Inflammatory macrophage treated with lipopolysaccharide for 1 hour (primary cell): ENCODE measurements at places on chromosomes 3 and 15.
A peak's percentile ranks its signal among the peaks of the same experiment; 100 is the strongest.

DNA sequence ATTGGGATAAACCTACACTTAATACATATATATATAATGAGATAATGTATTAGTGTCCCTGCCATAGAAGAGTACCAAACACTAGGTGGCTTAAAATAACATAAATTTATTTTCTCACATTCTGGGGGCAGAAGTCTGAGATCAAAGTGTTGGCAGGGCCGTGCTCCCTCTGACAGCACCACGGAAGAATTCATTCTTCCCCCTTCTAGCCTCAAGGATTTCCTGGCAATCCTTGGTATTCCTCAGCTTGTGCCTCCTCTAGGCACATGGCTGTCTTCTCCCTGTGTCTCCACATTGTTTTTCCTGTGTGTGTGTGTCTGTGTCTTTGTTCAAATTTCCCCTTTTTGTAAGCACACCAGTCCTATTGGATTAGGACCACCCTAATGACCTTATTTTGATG, 115.2 kb upstream of the AGBL1 start:
- DNase-seq = no peak

- no peak for DNase-seq
These were observed 12.7 kb downstream of the COL6A6 start for GRCh38 chr3:130529486-130530215.

GRCh38 chr3:120331076-120331475, 18.1 kb downstream of the LRRC58 start:
- DNase-seq = peak; percentile 85

- peak; percentile 89 for DNase-seq
These were observed 9.9 kb downstream of the TRAK1 start for GRCh38 chr3:42101048-42101447.

- DNase-seq = no peak
These were observed 72.1 kb downstream of the ANO10 start for GRCh38 chr3:43549626-43550290.

GRCh38 chr3:126963261-126964190, 19.4 kb upstream of the PLXNA1 start:
- no peak for DNase-seq

GRCh38 chr15:73183071-73183470, 130.8 kb downstream of the NEO1 start:
- DNase-seq = no peak

DNA sequence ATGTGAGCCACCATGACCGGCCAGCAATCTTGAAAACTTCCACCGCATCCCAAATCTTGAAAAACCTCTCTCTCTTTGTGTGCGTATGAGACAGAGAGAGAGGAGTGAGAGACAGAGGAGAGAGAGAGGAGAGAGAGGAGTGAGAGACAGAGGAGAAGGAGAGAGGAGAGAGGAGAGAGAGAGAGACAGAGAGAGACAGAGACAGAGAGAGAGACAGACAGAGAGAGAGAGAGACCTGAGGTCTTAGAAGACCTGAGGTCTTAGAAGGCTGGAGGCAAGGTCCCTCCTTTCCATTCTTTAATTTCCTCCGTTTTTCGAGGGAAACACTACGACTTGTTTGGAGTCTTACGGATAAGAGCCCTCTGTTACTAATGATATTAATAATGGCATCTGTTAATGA, 39.5 kb downstream of the TMEM40 start:
- no peak for DNase-seq

DNA sequence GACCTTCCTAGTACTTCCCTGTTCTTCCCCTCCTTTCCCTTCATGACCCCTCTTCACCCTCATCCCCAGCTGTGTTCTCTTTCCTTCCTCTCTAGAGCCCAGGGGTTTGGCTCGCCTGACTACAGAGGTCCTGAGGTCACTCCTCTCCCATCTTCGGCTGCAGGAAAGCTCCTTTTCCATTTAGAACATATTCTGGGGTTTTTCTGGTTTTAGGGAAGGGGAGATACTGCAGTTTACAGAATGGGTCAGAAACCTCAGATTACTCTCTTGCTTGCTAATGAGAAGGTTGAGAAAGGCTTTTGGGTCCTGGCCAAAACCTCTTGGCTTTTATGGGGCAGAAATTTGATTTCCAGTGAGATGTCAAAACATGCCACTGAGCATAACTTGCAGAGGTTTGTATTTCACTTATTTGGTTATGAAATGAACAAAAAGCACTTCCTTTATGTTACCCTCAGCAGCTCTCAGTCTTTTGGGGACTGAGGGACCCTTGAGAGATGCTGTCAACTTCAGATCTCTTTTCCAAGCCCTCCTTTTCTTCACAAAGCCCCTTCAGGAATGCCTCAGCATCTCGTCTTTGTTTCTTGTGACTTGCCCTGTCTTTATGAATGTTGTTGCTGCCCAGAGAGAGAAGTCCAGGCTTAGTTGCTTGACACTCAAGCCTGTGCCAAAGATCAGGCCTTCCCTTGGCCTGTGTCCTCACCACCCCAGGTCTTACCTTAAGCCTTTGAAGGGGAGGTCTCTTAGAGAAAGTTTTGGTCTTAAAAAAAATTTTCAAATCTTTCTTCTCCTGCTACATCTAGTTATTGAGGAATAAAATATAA, 121.7 kb upstream of the TPM1 start:
- peak; percentile 32 for DNase-seq

- peak; percentile 9 for DNase-seq
These were observed 22.7 kb downstream of the SEC61A1 start for GRCh38 chr3:128074851-128075521.

DNA sequence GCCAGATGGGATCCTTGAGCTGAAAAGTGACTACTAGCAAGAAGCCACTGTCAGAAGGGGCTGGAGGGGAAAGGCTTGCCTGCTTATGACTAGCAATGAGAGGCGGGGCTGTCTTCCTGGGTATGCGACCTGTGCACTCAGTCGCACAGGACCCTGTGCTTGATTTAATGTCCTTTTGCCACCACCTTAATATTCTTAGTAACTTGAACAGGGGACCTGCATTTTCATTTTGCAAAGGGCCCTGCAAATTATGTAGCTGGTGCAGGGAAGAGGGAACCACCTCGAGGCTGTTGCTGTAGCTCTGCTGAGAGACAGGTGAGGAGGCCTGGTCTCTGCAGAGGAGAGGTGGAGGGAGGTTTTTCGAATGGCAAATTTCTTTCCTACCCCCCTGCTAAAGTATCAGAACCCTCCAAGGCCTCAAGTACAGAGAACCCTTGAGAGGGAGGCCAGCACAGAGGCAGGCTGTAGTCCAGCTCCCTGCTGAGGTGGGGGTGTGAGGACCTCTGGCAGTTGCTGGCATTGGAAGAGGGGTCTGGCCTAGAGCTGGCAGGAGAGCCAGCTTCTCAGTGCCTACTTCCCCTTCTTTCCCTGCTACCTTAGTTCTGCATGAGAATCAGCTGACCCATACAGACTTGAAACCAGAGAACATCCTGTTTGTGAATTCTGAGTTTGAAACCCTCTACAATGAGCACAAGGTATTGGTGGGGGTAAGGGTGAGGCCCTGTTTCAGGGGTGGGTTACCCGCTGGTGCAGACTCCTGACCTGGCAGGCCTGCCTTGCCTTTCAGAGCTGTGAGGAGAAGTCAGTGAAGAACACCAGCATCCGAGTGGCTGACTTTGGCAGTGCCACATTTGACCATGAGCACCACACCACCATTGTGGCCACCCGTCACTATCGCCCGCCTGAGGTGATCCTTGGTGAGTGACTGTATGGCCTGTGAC, 11.4 kb downstream of the CLK3 start:
- peak; percentile 11 for DNase-seq

DNA sequence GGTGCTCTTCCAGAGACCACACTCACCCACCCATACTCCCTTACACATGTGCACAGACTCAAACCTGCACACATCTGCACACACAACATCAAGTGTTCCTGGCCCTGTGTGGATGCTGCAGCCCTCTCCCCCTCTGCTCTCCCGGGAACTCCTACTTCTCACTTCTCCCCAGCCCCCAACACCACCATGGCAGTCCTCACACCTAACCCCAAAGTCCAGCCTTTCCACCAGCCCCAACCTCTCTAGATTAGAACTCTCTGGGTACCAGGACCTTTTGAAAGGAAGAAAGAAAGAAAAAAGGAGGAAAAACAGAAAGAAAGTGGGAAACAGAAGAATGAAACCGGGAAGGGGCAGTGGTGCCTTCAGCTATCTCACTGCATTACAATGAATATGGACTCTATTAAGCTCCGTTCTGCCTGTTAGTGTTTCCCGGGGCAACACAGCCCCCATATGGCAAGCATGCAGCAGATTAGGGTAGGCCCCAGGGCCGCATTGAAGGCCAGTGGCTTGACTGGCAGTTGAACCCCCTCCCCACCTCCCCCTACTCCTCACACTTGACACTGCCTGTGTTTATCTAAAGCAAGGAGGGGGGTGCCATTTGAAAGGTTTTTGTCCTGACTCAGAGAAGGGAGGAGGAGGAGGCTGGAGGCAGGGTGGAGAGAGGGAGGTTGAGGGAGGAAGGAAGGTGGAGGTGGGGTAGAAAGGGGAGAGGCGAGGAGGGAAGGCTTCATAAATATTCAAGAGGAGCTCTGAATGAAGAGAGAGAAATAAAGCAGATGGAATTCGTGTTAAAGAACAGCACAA, 30.1 kb downstream of the BOC start:
- no peak for DNase-seq

DNA sequence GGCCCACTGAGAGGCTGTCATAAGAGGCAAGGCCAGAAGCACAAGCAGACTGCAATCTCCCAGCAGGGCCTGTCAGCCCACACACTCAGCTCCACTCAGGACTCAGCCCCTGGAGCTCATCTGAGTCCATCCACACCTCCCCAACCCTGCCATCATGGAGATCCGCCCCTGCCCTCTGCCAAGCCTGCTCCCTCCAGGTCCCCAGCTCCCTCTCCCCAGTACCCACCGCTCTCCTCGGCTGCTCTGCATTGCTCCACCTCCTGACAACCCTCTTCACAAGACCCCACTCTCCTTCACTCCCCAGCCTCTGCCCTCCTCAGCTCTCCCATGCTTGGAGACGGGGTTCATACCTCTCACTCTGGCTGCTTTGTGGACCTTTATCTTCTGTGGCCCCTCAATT, 11.1 kb downstream of the POC1A start:
- no peak for DNase-seq

GRCh38 chr3:126345641-126346460, 11.4 kb downstream of the KLF15 start:
- no peak for DNase-seq

- DNase-seq = no peak
These were observed 5.6 kb downstream of the RBP1 start for GRCh38 chr3:139533781-139534454.
